Inflammatory macrophage treated with lipopolysaccharide for 4 hours (primary cell): ENCODE measurements at places on chromosomes 12 and 14.

DNA sequence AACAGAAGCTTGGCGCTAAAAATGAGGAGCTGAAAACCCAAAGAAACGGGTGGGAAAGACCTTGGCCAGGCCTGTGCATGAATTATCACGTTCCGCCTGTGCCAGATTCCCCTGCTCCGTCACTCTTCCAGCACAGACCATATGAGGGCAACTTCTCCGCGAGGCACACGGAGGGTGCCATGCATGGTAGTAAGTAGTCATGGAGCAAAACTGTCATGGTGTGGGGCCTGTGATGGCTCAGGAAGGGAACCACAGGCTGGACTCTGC is 148.2 kb downstream of the ANO2 start:
- DNase-seq: no peak

DNA sequence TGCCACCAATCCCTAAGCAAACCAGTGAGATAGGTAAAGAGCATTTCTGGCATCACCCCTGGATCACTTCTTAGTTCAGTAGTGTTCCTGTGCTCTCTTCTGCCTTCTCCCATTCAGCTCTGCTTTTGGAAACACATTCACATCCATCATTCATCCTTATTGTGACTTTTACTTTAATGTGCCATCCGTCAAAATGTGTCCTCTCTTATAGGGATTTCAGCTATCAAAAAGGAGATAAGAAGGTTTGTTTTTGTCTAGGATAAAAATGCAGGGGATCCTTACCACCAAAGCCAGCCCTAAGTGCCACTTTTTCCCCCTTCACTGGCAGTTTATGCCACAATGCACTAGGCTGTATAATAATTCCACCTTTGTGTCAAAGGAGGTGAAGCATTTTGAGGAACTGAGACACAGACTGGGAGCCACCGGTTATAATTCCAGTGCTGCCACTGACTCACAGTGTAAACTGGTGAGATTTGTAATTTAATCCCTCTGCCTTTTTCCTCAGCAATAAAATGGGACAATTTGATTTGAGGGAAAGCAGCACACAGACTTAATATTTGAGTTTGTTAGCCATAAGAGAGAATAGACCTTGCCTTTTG is 158.6 kb downstream of the PAX9 start:
- no peak for DNase-seq

- peak; percentile 49 for DNase-seq
These were observed 880 bp upstream of the FLRT2 start for GRCh38 chr14:85528897-85529631.

- peak; percentile 35 for DNase-seq
These were observed 3.2 kb downstream of the TEX52 start for GRCh38 chr12:2853626-2854025.

DNA sequence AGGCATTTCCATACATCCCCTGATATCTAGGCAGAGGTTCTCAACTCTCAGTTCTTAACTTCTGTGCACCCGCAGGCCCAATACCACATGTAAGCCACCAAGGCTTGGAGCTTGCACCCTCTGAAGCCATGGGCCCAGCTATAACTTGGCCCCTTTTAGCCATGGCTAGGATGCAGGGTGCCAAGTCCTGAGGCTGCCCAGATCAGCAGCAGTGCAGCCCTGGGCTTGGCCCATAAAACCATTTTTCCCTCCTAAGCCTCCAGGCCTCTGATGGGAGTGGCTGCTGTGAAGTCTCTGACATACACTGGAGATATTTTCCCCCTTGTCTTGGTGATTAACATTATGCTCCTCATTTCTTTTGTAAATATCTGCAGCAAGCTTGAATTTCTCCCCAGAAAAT is 110.3 kb upstream of the CNTN1 start:
- DNase-seq: no peak

- DNase-seq: peak; percentile 46
These were observed 135.0 kb downstream of the NCOR2 start for GRCh38 chr12:124432376-124432775.

GRCh38 chr14:19974844-19975243 is 547 bp upstream of the OR4K15 start:
- DNase-seq: no peak

DNA sequence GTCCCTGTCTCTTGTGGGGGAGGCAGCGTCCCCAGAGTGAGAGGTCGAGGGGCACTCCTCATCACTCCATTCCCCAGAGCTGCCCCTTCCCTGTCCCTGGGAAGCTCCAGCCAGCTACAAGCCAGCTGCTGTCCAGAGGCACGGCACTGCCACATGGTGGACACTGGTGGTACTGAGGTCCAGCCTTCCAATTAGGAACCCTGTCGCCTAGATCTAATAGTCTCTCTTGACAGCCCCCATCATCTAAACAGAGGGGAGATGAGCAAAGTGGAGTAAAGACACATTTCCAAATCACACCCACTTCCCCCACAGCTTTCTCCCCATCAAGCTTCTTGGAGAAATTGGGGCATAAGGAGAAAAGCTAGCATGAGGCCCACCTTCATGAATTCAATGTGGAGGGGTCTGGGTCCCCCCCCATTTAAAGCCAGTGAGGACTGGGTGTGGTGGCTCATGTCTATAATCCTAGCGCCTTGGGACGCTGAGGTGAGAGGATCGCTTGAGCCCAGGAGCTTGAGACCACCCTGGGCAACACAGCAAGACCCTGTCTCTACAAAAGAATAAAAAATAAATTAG is 2.1 kb upstream of the INHBE start:
- DNase-seq: peak; percentile 70

DNA sequence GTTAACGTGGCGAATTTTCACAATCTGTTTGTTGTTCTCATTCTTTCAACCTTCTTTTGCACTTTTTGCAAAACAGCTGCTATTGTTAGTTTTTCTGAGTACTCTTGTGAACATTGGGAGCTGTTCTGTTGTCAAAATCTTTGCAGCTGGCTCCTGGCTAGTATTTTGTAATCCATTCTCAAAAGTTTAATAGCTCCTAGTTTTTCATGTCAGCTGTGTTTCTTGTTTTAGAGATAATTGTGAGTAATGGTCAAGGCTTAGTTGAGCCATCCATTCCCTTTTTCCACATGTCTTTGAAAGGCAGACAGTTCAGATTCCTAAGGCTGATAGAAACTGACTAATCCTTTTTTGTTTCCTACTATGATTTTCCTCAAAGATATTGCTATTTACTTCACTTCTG is 39.1 kb upstream of the CRADD start:
- DNase-seq: no peak

DNA sequence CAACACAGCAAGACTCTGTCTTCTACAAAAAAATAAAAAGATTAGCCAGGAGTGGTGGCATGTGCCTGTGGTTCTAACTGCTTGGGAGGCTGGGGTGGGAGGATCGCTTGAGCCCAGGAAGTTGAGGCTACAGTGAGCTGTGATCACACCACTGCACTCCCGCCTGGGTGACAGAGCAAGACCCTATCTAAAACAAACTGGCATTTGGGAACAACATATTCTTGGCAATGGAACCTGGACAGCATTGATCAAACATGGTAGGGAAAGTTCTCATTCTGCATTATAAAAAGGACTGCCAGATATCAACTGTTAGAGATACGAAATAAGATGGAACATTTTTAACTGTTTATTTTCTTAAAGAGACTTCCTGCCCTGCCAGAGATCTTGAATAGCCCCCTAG is 81.5 kb downstream of the PPP2R5C start:
- no peak for DNase-seq

DNA sequence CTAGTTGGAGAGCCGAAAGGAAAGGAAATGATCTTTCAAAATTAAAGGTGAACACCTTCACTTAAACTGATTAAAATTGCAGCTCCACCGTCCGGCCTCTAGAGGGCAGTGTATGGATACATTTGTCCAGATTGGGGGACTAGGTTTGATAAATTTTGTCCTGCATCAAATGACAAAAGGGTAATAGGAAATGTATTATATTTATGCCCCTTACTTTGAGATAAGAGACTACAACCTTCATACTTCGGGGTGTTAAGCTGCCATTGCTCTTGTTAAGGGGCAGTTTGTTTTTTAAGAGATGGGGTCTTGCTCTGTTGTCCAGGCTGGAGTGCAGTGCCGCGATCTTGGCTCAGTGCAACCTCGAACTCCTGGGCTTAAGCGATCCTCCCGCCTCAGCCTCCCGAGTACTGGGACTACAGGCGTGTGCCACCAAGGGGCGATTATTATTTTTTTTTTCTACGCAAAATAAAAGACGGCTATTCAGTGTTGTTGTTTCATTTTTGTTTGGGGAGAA is 818 bp upstream of the SUOX start:
- DNase-seq: peak; percentile 60

DNA sequence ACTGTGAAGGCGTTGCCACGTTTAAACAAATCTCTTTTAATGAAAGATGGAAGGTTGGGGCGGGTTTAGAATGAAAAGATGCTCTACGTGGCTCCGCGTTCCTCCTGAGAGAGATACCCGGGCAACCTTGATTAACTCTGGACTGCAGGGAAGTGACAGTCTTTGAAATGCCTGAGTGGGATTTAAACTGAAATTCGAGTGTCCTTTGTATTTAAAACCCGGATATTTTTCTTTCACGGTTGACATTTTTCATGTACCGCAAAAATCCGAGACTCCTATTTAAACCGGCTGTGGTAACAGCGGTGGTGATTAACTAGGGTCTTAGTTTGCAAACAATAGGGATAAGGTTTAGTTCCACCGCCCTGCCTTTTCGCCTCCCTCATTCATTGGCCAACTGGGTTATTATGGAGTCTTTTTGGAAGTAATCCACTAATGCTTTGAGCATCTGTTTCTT is 707 bp downstream of the G2E3 start:
- DNase-seq: no peak

- no peak for DNase-seq
These were observed 65.9 kb downstream of the KCNA1 start for GRCh38 chr12:4975574-4975973.

DNA sequence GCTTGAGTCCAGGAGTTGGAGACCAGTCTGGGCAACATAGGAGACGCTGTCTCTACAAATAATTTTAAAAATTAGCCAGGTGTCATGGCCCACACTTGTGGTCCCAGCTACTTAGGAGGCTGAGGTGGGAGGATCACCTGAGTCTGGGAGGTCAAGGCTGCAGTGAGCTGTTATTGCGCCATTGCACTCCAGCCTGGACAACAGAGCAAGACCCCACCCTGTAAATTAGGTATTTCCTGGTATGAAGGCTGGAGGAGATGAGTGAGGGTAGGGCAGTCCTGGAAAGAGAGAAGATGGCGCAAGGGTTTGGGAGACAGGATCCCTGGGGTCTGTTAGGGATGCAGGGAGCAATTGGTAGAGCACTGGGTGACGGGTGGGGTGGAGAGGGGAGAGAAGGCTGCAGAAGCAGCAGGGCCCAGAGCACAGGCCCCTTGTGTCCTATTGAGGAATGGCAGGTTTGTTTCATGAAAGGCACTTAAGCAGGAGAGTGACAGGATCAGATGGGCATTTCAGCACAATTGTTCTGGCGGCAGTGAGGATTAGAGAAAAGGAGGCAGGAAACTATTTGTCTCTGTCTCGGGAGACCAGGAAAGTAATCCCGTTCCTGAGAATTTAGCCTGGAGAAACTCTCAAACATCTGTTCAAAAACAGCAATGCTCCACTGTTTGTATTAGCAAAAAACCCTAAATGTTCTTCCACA is 47.2 kb upstream of the KTN1 start:
- no peak for DNase-seq

DNA sequence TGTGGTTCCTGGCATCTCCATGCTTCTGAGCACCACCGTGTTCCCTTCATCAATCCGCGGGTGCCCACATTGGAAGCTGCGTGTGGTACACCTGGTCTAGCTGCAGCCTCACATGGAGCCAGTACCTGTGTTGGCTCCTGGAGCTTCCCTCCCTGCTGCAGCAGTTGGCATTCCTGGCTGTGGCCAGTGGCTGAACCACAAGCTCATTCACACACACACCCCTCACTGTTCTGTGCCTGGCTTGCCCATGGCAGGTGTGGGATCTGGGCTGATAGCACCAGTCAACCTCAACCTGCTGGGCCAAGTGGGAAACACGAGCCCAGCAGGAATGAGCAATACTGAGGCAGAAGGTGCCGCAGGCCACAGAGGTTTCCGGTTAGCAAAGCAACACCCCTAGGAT is 256.2 kb upstream of the LRFN5 start:
- DNase-seq: no peak

DNA sequence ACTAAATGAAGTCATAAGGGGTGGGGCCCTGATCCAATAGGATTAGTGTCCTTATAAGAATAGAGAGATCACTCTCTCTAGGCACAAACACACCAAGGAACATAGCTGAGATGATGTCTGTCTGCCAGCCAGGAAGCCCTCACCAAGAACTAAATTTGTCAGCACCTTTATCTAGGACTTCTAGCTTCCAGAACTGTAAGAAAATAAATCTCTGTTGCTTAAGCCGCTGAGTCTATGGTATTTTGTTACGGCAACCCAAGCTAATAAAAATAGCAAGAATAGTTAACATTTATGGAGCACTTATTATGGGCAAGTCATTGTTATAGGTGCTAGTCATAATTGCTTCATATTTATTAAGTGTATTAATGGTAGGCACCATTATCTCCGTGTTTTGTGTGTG is 249.6 kb downstream of the MSRB3 start:
- DNase-seq: no peak

- no peak for DNase-seq
These were observed 87.9 kb upstream of the HSPB8 start for GRCh38 chr12:119090865-119091264.

DNA sequence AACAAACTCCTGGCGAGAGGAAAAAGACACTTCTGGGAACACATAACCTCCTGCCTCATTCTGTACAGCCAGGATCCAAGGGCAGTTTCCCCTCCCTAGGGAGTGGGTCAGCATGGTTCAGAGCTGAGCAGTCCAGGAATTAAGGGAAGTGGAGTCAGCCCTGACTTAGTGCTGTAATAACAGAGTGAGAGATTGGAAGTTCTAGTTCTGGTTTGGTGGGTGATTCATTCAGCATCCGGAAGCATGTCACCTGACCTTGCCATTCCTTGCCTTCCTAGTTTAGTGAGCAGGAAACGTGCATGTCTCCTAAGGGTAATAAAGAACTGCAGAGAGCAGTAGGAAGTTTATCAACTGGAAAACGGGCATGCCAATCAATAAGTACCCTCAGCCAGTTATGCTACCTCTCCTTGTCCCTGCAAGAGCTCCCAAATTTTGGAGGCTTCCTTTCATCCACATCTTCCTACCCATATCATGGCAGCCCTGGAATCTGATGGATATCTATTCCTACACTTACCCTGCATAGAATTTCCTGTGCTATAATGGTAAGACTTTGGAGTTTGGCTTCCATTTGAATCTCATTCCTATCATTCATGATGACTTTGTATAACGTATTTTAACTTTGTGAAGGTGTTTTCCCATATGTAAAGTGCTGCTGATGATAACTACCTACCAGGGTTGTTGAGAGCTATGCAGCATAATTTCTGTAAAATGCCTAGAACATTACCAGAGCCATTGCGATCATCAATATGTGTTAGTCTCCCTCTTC is 28.5 kb upstream of the MAGOHB start:
- DNase-seq: no peak

DNA sequence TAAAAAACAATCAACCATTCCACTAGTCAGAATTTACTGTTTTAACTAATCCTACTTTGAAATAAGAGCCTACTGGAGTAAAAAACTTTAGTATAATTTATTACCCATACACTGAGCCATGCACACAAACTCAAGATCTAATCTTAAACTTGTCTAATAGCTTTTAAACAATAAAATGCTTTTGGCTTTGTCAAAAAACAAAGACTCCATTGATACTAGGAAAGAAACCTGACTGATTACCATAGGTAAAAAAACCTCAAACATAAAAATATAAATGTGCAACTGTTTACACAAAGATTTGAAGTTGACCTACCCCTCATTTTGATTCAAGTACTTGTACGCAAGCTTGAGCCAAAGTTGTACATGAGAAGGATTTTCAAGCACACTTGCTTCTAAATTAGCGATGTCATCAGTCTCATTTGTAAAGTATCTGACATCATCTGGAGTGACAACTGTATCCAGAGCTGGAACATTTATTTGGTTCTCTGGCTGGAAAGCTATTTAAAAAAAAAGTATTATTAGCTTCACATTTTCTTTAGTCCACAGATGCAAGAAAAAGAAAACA is 36.1 kb downstream of the ZFC3H1 start:
- DNase-seq: no peak
